Activated naive CD8-positive, alpha-beta T cell treated with anti-CD3 and anti-CD28 coated beads, Interleukin-2, amount 50 U/mL, for 24 hours (primary cell): ENCODE measurements at places on chromosomes 1 and 21.
A peak's percentile ranks its signal among the peaks of the same experiment; 100 is the strongest.

GRCh38 chr1:227541796-227542152 is 21.6 kb upstream of the ZNF678 start:
- peaks cover 5% of the 10 kb centered on the region for H3K4me1 ChIP-seq
- no peaks in the 10 kb centered on the region for H3K36me3 ChIP-seq
- DNase-seq = no peak
- peak overlapping the region; percentile 48 for H3K4me3 ChIP-seq
- peaks cover 2% of the 10 kb centered on the region for H3K27me3 ChIP-seq

DNA sequence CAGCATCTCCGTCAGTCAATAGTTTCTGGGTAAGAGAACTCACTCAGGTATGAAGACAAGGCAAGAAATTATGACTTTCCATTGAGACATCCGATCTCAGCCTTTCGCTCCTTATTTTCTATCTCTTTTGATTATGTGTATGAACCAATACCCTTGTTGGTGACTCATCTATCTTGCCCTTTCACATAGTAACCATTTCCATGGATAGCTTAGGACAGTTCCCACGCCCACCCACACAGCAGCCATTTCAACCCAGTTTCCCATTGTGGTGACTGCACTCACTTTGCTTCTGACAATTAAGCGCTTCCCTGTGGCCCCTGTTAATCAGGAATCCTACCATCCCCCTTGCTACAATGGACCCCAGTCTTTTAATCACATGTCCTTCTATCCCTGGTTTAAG is 210.6 kb upstream of the ADGRL2 start:
- H3K4me1 ChIP-seq = no peaks in the 10 kb centered on the region
- no peaks in the 10 kb centered on the region for H3K36me3 ChIP-seq
- DNase-seq = no peak
- H3K27ac ChIP-seq = no peak overlapping the region
- H3K27me3 ChIP-seq = peaks cover 2% of the 10 kb centered on the region
- no peak overlapping the region for H3K4me3 ChIP-seq

DNA sequence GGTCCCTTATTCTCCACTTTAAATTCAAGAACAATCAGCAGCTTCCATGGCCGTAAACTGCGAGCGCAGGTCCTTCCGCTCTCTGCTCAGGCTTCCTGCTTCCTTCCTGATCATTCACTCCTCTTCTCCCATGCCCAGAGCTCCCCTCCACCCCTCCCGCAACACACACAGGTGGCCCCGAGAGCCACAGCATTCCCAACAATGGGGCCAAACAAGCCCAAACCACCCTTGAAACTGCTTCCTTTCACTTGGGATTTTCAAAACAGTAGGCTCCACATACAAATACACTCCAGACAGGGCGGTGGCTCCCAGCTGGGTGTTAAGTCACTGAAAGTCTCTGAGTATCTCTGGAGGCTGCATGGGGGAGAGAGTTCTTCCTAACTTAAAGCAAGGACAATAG is 11.4 kb downstream of the FAM89A start:
- no peak overlapping the region for H3K4me3 ChIP-seq
- no peak overlapping the region for H3K27ac ChIP-seq
- no peaks in the 10 kb centered on the region for H3K27me3 ChIP-seq
- no peaks in the 10 kb centered on the region for H3K36me3 ChIP-seq
- no peak for DNase-seq

GRCh38 chr1:167126317-167126716 is 32.4 kb downstream of the STYXL2 start:
- DNase-seq = no peak
- no peak overlapping the region for H3K27ac ChIP-seq
- H3K36me3 ChIP-seq = no peaks in the 10 kb centered on the region

DNA sequence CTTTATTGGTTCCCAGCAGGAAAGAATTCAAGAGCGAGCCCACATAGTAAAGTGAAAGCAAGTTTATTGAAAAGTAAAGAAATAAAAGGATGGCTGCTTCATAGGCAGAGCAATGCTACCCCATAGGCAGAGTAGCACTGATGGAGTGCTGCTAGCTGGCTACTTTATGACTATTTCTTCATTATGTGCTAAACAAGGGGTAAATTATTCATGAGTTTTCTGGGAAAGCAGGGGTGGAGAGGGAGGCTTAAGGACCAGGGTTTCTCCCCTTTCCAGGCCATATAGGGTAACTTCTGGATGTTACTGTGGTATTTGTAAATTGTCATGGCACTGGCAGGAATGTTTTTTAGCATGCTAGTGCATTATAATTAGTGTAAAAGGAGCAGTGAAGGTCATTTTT is 1271.4 kb downstream of the KCNT2 start:
- no peak overlapping the region for H3K4me3 ChIP-seq
- DNase-seq = no peak
- no peaks in the 10 kb centered on the region for H3K36me3 ChIP-seq

- H3K27ac ChIP-seq = no peak overlapping the region
- no peak for DNase-seq
- no peaks in the 10 kb centered on the region for H3K4me1 ChIP-seq
- H3K36me3 ChIP-seq = no peaks in the 10 kb centered on the region
Measured at GRCh38 chr1:2602866-2603520, 16.4 kb downstream of the PRXL2B start.

GRCh38 chr1:149879556-149879955 is 19.8 kb upstream of the BOLA1 start:
- DNase-seq = no peak
- H3K4me1 ChIP-seq = peaks cover 24% of the 10 kb centered on the region
- H3K4me3 ChIP-seq = no peak overlapping the region
- peaks cover 3% of the 10 kb centered on the region for H3K36me3 ChIP-seq

DNA sequence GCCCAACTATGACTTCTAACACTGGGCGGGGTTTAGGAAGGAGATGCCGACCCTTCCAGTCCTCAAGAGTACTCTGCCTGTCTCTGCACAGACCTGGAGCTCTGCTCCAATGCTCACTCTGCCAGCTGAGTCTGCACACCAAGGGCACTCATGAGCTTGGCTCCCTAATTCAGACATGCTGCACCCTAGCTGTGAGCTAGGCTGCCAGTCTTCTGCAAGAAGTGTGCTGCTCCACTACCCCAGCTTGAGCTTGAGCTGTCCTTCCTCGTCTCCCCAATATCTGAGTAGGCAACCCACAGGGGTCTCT is 13.2 kb downstream of the TP53BP2 start:
- H3K36me3 ChIP-seq = peaks cover 7% of the 10 kb centered on the region
- DNase-seq = peak; percentile 20
- H3K4me3 ChIP-seq = peak overlapping the region; percentile 66
- no peaks in the 10 kb centered on the region for H3K27me3 ChIP-seq
- peaks cover 28% of the 10 kb centered on the region for H3K4me1 ChIP-seq

GRCh38 chr1:31699341-31699891 is 4.4 kb downstream of the COL16A1 start:
- no peak for DNase-seq
- H3K4me1 ChIP-seq = peaks cover 18% of the 10 kb centered on the region
- no peaks in the 10 kb centered on the region for H3K36me3 ChIP-seq
- H3K27ac ChIP-seq = no peak overlapping the region

GRCh38 chr1:148318904-148319242 is 164.2 kb downstream of the PPIAL4G start:
- peaks cover 37% of the 10 kb centered on the region for H3K4me1 ChIP-seq
- no peaks in the 10 kb centered on the region for H3K36me3 ChIP-seq
- peaks cover 41% of the 10 kb centered on the region for H3K27me3 ChIP-seq
- peak overlapping the region; percentile 87 for H3K4me3 ChIP-seq
- no peak for DNase-seq

GRCh38 chr1:219434285-219434922 is 178.5 kb downstream of the ZC3H11B start:
- DNase-seq = no peak
- no peaks in the 10 kb centered on the region for H3K4me1 ChIP-seq
- no peak overlapping the region for H3K4me3 ChIP-seq
- H3K27ac ChIP-seq = no peak overlapping the region

DNA sequence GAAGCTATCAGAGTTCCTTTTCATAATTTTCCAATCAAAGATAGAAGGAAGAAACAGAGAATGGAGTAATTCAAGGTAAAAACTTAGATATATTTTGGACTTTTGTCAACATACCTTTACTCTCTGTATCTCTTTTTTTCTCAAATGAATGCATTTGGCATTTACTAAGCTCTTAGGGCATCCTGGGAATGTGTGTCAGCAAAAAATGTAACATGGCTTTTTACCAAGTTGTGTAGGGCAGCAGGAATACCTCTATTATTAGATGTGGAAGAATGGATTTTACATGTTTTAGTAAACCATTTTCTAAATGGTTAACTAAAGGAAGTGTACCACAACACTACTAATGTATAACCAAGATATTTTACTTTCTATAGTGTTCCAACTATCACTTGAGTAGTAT is 4.2 kb upstream of the COL11A1 start:
- H3K4me1 ChIP-seq = peaks cover 3% of the 10 kb centered on the region
- H3K4me3 ChIP-seq = no peak overlapping the region

GRCh38 chr1:37862330-37862729 is 2.9 kb upstream of the MTF1 start:
- no peaks in the 10 kb centered on the region for H3K27me3 ChIP-seq
- H3K36me3 ChIP-seq = peaks cover 23% of the 10 kb centered on the region
- DNase-seq = no peak

- peaks cover 40% of the 10 kb centered on the region for H3K4me1 ChIP-seq
- peak overlapping the region; percentile 90 for H3K4me3 ChIP-seq
- H3K27ac ChIP-seq = no peak overlapping the region
- peaks cover 45% of the 10 kb centered on the region for H3K27me3 ChIP-seq
- no peaks in the 10 kb centered on the region for H3K36me3 ChIP-seq
- no peak for DNase-seq
Measured at GRCh38 chr1:47435506-47436303, 2.1 kb upstream of the FOXD2 start.

DNA sequence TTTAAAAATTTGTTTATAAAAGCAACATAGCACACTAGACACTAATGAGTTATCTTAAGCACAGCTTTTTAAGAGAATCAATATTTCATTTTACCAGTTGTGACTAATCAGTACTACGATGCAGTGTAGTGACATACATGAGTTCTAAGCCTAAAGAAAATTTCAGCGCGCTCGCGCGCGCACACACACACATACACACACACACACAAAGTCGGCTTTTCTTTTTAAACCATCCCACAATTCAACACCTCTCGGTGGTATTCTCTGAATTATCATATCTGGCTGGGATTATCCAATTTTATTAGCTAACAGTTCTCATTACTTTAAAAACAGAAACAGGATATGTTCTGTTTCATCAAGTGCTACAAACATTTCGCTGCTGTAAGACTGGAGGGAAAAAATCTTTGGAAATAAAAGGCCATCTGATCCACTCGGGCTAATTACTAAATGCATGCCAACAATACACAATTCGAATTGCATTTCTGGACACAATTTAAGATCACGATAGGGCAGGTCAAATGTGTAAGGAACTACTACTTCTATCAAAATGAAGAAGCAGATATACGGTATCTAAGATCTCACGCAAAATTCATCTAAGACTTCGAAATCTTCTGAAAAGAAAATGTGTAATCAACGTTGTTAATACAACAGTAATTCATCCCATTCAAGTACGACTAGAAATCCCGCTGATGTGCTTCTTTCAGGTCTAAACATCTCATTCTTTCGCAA is 1.2 kb downstream of the TUT4 start:
- peak; percentile 43 for DNase-seq
- H3K27me3 ChIP-seq = no peaks in the 10 kb centered on the region
- peaks cover 4% of the 10 kb centered on the region for H3K36me3 ChIP-seq
- peaks cover 47% of the 10 kb centered on the region for H3K4me1 ChIP-seq
- H3K27ac ChIP-seq = no peak overlapping the region
- H3K4me3 ChIP-seq = no peak overlapping the region

DNA sequence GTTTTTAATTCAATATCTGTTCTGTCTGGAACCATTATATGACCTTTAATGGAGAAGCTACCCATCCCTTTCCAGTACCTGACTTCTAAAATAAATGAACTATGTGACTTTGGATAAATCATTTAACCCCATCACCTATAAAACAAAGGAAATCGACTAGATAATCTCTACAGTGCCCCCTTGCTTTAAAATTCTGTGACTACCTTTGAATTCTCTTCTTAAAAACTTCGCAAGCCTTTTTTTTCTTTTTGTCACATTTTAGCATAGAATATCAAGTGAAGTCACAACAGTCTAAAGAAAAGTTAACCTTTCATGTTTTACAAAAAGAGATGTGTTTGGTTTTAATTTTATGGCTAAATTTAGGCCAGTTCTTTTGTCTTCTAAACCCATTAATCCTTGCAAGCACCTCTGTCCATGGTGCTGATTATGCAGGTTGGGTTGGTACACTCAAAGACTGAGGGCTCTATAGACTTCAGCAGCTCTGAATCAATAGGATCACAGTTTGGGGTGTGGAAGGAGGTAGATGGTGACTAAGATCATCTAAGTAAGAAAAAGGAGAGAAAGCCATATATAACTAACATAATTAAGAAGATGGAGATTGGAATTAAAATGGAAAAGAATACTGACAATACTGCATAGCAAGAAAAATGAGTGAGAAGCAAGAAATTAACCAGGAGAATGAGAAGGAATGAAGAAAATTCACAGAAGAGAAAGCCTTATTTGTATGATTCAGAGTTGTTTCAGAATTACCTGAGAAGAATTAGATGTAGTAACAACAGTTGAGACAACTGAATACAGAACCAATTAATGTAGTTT is 59.2 kb downstream of the TBX15 start:
- H3K4me3 ChIP-seq = no peak overlapping the region
- H3K27me3 ChIP-seq = no peaks in the 10 kb centered on the region
- no peaks in the 10 kb centered on the region for H3K36me3 ChIP-seq
- no peak overlapping the region for H3K27ac ChIP-seq

GRCh38 chr1:106173101-106173500 is 883.4 kb upstream of the PRMT6 start:
- no peaks in the 10 kb centered on the region for H3K36me3 ChIP-seq
- no peaks in the 10 kb centered on the region for H3K4me1 ChIP-seq
- no peaks in the 10 kb centered on the region for H3K27me3 ChIP-seq
- H3K27ac ChIP-seq = no peak overlapping the region

DNA sequence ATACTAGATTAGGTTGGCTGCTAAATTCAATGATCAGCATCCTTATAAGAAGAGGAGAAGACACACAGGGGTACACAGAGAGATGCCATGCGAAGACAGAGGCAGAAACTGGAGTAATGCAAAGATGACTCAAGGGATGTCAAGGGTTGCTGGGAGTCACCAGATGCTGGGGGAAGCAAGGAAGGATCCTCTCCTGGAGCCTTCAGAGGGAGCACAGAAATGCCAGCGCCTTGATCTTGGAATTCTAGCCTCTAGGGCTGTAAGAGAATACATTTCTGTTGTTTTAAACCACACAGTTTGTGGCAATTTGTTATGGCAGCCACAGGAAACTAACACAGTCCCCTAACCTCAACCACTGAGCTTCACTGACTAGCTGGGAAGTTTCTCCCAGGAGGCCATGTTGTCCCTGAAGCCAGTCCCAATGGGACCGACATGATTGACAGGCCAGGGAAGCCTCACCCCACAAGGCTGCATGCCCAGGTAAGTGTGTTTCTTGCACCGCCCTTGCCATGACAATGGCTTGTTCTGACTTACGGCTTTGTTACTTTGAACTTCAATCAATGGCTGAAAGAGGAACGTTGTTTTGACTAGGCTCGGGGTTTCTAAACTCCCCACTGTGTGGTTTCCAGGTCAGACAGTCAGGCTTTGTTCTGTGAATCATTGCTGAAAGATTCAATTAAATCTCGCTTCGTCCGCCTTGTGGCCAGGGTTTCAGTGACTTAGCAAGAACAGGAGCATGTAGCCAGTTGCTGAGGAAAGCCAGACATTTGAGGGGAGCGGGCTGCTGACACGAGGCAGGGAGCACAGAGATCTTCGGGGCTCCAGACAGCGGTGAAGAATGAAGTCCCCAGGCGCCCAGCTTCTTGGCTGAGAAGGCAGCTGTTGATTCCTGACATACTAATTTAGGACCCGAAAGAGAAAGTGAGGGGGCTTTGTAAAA is 62.3 kb downstream of the RUNX1 start:
- H3K36me3 ChIP-seq = peaks cover 4% of the 10 kb centered on the region
- peak overlapping the region; percentile 79 for H3K4me3 ChIP-seq
- peak; percentile 70 for DNase-seq
- H3K4me1 ChIP-seq = peaks cover 98% of the 10 kb centered on the region
- H3K27me3 ChIP-seq = no peaks in the 10 kb centered on the region
